ENCODE measurements at places on chromosomes 6 and 20.

GRCh38 chr6:107124934-107125348 lies 9.6 kb upstream of the BEND3 start:
- DNase-seq = no peak

DNA sequence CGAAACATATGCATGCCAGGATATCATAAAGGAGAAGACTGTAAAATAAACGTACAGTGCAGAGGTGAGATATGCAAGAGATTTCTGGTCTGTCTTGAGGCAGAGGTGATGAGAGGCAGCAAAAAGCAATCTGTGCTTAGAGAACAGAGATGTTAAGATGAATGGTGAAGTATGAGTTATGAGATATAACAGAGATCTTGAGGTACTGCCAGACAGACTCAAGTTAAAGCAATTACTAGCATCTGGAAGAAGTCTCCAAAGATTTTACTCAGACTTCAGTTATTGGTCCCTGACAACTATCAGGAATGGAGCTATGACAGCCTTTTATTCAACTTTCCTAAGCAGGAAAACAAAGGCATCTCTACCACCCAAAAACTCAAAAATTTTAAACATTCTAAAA lies 122.8 kb upstream of the DST start:
- no peak for DNase-seq

- no peak for DNase-seq
These were observed 476.8 kb upstream of the ADGRB3 start for GRCh38 chr6:68158256-68158655.

DNA sequence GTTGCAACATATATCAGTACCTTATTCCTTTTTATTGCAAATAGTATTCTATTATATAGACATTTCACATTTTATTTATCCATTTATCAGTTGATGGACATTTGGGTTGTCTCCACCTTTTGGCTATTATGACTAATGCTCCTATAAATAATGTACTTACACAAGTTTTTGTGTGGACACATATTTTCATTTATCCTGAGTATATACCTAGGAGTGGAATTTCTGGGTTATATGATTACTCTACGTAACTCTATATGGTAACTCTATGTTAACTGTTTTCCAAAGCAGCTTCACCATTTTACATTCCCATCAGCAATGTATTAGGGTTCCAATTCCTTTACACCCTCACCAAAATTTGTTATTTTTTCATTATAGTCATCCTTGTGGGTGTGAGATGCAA lies 405.0 kb downstream of the ESR1 start:
- DNase-seq = no peak

DNA sequence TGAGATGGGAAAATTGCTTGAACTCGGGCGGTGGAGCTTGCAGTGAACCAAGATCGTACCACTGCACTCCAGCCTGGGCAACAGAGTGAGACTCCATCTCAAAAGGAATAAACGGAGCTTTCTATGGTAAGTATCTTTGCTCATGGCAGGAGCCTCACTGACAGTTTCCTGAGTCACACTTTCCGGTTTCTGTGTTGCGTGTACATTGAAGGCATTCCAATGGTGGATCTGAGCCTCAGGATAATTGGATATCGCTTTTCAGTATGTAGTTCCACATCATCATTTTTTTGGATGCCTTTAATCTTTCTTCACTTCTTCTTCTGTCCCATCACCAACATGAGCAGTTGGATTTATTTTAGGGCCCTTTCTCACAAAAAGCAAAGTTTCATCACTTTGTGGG lies 28.6 kb upstream of the GTSF1L start:
- no peak for DNase-seq

DNA sequence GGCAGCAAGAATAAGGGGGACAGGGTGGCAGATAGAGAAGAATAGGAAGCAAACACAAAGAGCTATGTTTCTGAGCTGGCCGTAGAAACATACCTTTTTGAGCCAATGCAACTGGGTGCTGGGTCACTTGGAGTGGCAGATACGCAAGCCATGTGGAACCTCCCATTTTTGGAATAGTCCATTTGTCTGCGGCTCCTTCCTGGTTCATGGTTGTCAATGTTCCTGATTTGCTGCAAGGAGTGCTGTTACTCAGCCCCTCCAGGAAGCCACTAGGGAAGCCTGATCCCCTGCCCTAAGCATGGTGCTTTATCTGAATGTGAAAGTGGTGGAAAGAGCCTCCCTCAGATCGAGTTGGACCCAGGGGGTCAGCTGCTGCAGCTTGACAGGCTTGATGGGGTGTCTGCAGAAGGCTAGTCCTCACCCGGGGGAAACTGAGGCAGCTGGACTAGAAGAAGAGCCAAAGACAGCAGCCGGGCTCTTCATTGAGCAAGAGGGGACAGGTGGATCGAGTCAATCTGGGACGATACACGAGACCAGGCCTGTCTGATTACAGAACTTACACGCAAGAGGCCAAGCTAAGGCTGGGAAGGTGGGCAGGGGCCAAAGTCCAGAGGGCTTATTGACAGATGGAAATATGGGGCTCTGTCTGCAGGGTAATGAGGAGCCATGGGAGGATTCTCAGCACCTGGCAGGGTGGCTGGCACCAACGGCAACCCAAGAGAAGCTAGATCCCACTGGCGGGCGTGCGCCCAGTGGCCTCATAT lies 57.4 kb upstream of the CTNNBL1 start:
- no peak for DNase-seq

DNA sequence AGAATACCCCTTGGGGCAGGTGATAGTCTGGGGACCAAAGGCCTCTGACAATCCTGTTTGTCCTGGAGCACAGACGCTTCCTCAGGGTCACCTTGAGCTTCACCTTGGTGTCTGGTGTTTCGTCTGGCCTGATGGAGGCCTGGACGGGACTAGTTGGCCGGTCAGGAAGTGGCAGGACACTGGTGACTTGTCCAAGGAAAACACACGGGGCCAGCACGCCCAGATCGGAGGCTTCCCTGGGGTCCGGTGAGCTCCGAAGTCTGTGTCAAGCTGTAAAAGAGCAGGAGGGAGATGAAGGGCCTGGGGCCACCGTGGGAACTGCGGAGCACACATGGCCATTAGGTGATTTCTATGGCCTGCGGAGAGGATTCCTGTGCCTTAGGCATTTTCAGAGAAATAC lies 67.9 kb downstream of the SMOC2 start:
- DNase-seq = no peak

- DNase-seq = no peak
These were observed 134.3 kb downstream of the IBTK start for GRCh38 chr6:82113231-82113630.

DNA sequence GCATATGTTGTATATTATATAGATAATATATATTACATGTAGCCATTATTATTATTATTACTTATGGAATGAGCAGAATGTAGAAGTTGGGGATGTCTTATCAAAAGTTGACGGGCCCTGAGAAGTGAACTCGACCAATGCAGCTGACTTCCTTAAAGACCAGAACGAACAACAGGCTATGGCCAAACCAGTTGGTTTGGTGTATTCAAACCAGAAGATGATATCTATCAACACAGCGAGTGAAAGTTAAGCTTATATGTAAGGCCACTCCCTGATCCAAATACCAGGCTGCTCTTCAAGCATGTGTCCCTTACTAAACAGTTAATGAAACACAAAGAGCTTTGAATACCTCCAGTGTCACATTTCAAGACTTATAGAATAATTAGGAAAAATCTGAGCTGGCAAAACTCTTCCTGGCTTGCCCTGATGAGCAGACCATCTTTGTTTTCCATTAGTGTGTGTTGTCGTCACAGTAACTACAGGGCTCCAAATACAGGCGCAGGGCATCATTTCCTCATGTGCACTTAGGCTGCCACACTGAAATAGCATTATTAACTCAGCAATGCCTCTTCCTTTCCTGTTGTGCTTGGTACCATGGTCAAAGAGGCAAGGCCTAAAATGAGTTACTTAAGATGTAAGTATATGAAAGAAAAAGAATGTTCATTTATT lies 6.6 kb downstream of the FILIP1 start:
- DNase-seq = no peak

- no peak for DNase-seq
These were observed 30.8 kb downstream of the GNAS start for GRCh38 chr20:58883241-58883691.

DNA sequence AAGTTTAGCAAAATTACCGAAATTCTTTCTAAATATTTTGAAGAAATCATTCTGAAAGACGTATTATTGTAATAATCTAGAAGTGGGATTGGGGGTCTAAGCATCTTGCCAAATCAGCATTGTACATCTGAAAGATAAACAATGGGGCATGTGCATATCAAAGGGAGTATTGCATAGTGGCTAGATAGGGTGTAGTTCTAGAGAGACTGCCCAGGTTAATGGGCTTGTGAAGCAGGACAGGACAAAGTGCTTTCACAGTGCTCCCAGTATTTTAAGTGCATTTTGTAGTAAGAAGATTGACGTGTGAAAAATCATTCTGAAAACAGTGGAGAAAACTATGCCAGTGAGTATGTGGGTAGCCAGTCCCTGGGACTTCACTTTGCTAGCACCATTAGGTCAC lies 236.8 kb downstream of the ZFAND3 start:
- no peak for DNase-seq

GRCh38 chr20:59399426-59400099 lies 99.2 kb downstream of the EDN3 start:
- no peak for DNase-seq

- no peak for DNase-seq
These were observed 88.2 kb upstream of the STXBP5 start for GRCh38 chr6:147116056-147116455.

DNA sequence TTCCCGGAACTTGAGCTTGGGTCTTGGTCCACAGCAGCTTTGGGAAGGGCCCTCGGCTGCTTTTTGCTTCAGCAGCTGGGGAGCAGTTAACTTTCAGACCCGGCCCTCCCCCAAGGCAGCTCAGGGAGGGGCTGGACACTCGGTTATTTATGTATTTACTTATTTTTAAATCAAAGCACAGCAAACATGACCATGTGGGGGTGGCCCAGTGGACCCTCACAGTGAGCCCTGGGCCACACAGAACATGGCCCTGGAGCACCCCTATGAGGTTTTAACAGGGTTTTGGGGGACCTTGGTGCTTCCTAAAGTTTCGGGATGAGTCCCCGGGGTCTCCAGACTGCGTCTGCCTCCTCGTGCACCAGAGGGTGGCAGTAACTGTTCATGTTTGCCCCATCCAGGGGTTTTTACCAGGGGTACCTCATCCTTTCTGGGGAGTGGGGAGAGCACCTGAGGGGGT lies 26.6 kb upstream of the NPBWR2 start:
- DNase-seq = no peak

GRCh38 chr6:139131736-139132280 lies 3.1 kb upstream of the HECA start:
- DNase-seq = no peak

- no peak for DNase-seq
These were observed 153.7 kb downstream of the FOXC1 start for GRCh38 chr6:1763404-1763803.

DNA sequence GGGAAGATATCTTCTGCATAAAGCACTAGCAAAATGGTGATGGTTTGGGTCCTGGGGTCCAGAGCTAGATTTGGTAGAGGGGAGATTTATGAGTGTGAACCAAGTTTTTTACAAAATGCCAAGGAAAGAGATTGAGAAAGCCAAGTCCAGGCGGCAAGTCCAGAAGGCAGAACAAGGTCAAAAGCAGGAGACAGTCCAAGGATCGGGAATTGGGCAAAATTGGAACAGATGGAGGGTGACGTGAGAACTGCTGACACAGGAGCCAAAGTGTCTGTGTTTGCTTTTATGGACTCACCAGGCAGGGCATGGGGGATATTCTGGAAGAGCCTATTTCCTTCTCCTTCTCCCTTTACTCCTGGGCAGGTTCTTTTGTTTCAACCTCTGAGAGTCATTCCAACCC lies 4.1 kb downstream of the NHLRC1 start:
- no peak for DNase-seq
